Mesenchymal stem cell (in vitro differentiated cells and primary cell): ENCODE measurements at places on chromosomes 12 and 14.
A peak's percentile ranks its signal among the peaks of the same experiment; 100 is the strongest.

- DNase-seq = no peak
Measured at GRCh38 chr12:2769866-2770533, 24.8 kb upstream of the FKBP4 start.

DNA sequence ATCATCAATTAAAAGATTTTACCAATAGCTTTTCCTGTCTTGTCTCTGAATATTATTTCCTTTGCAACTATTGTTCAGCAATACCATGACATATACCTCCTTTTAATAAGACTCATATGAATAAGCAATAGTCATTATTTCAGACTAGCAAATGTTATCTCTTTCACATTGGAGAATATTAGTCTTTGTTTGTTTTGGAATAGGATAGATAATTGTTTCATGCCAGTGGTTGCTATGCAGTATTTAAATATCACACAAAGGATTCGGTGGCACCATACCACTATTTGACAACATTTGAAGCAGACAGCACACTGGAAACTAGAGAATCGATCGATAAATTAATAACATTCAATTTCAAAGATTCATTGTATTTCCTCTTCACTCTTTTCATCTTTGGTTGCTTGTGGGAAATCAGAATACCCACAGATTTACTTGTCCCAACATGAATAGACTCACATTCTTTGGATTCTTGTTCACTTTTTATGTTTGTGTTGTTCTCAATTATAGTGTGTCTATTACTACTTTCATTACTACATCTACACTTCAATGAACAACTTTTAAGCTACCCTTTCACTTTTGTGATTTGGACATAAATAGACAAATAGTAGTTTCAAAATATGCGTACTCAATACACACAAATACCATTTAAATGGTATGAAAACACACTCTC lies 42.7 kb upstream of the TBPL2 start:
- no peak for DNase-seq

- peak; percentile 65 for DNase-seq
Measured at GRCh38 chr14:103121121-103121845, 2.0 kb upstream of the TNFAIP2 start.

DNA sequence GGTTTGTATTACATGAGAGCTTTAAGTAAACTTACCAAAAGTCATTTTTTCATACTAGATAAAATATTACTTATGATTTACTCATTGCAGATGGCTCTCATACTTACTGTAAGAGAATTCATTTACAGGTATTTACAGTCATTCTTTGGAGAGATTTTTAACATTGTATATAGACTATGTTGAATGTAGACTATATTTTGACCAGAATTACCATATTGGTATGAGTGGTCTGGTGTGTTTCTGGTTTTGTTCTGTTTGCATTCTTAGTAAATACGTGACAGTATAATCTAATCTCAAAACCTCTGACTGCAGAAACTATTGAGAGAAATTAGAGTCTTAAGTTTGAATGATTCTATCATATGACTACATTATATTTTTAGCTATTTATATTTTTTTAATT lies 91.1 kb downstream of the USP15 start:
- no peak for DNase-seq

- DNase-seq = no peak
Measured at GRCh38 chr12:64531665-64532334, 78.5 kb upstream of the RASSF3 start.

DNA sequence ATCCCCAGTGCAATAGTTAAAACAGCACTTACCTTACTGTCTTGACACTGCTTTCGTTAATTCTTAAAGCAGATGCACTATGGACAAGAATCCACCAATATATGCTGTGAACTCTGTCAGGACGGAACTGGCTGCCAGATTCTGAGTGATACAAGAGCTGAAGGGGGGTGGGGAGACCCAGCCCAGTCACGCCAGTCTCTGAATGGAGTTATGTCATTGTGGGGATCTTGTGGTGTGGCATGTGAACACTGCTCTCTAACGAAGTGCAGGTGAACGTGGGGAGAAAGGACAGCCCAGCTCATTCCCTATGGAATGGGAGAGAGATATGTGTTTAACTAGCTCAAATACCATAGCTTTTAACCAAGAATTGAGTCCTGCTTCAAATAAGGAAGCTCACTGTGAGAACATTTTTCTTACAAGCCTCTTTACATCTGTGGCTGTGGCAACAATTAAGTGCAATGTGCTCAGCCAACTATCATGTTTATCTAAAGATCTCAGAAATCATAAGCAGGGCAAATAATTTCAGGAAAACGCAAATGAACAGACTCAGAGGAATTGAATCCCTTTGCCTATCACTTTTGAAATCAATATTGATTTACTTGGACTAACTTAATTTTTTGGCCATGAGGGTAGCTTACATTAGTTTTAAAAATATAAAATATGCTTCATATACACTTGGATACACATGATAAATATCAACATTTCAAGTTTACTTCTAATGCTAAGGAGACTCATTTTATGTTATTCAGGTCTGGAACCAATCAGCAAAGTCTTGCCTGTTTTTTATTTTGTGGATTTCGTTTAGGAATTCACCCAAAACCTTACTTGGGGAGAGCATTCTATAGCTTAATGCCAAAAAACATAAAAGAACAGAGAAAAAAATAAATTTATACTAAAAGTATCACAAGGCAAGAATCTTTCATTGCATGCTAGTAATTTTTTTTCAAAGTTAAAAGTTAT lies at the start of gene LUM:
Gene LUM, minus strand, starts transcription at position 129 of the 960 bp plus-strand sequence. CDS start 2,515 bp downstream, outside the sequence.
- peak; percentile 91 for DNase-seq

GRCh38 chr14:54840336-54840735 lies 62.3 kb downstream of the GCH1 start:
- no peak for DNase-seq

GRCh38 chr12:112381406-112381882 lies 787 bp downstream of the HECTD4 start:
- DNase-seq = peak; percentile 24

GRCh38 chr14:20719777-20720176 lies 25.9 kb upstream of the EDDM3A start:
- DNase-seq = no peak

DNA sequence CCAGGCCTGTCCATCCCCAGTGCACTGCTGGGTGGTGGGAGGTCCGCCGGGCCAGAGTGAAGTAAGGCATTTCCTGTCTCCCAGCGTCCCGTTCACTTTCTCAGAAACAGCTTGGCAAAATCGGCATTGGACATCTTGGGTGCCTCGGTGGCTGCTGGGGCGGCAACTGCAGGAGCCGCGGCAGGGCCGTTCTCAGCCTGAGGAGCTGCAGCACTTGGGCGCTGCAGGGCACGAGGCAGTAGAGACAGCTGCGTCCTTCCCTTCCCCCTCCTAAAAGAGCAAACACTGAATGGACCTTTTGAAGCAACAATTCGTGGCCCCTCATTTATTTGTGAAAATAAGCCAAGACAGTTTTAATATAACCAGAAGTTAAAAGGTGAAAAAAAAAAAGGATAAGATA lies 8.3 kb downstream of the FICD start:
- DNase-seq = no peak

GRCh38 chr12:105480162-105480561 lies 149.7 kb downstream of the C12orf75 start:
- DNase-seq = peak; percentile 46

GRCh38 chr12:92927055-92927435 lies 2.0 kb downstream of the EEA1 start:
- DNase-seq = peak; percentile 65

DNA sequence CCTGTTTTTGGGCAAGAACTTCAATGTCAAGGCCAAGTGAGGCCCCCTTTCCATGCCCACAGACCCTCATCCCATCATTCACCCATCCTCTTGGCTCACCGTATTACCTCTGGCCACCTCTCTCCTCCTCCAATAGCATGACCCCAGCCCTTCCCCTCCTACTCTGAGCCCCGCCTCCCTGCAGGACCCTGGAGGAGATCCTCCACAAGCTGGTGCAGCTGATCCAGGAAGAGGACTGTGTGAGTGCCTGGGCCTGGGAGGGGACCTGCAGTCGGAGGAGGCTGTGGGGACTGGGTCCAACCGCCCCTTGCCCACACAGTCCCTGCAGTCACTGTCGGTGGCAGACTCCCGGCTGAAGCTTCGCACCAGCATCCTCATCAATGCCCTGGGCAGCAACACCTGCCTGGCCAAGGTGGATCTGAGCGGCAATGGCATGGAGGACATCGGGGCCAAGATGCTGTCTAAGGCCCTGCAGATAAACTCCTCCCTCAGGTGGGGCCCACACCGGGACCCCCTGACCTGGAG lies 7.2 kb downstream of the CARMIL3 start:
- DNase-seq = no peak

DNA sequence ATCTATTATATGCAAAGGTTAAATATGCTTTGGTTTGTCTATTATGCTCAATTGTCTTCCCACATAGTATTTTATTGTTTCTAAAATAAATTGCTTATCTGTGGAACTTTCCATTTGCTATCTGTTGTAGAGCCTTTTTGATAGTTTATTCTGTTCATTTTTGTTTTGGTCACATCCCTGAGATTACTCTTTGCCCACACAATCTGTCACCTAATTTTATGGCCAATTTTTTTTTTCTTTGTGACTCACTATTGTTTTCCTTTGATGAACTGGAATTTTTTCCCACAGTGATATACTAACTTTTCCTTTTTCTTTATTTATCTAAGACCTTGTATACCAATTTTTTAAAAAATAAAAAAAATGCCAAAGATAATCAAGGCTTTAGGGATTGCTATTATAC lies 61.1 kb downstream of the RASSF9 start:
- no peak for DNase-seq
